Diencephalon (tissue), 1 donor: ENCODE measurements at places on chromosomes 3 and 15. TPM values are rescaled to one million over a fixed set of nuclear protein-coding genes. Genes with fewer than 3 reads are reported as not detected.

The MYZAP gene
- 3.2 TPM for total RNA-seq

The PRRT3 gene
- 9.9 TPM for total RNA-seq

The FURIN gene
- total RNA-seq, result 9.9 TPM

The CACNA2D2 gene
- 25.4 TPM for total RNA-seq

The FBN1 gene
- 23.1 TPM for total RNA-seq

The ADPRH gene
- 2.3 TPM for total RNA-seq

The TM4SF1 gene
- 17.3 TPM for total RNA-seq

The CYP8B1 gene
- not detected for total RNA-seq
